Progenitor cell of endocrine pancreas (in vitro differentiated cells): ENCODE measurements at places on chromosomes 1 and 21. TPM values are rescaled to one million over a fixed set of nuclear protein-coding genes. Genes with fewer than 3 reads are reported as not detected.

Gene CNR2
- total RNA-seq = not detected in 2 replicates

Gene IGSF9
- 68.2 and 68.6 TPM in 2 replicates for total RNA-seq

Gene CLCA1
- not detected in 2 replicates for total RNA-seq

Gene LIN28A
- 80.2 and 87.8 TPM in 2 replicates for total RNA-seq

Gene PROX1
- 63.2 and 73.9 TPM in 2 replicates for total RNA-seq

Gene NECTIN4
- 1.9 and 2.4 TPM in 2 replicates for total RNA-seq

Gene WNT9A
- 1.2 TPM in 2 replicates for total RNA-seq

Gene PTCH2
- total RNA-seq = 2.9 and 3.0 TPM in 2 replicates
